ENCODE measurements at places on chromosomes 6 and 20.

GRCh38 chr6:113923526-113923925, 47.4 kb downstream of the HDAC2 start:
- DNase-seq: no peak

- DNase-seq: no peak
These were observed 408.2 kb upstream of the FKBP1C start for GRCh38 chr6:62803094-62803493.

GRCh38 chr6:36492621-36493020, 49.8 kb downstream of the KCTD20 start:
- no peak for DNase-seq

- no peak for DNase-seq
These were observed 53.7 kb downstream of the ANKRD60 start for GRCh38 chr20:58174708-58175280.

DNA sequence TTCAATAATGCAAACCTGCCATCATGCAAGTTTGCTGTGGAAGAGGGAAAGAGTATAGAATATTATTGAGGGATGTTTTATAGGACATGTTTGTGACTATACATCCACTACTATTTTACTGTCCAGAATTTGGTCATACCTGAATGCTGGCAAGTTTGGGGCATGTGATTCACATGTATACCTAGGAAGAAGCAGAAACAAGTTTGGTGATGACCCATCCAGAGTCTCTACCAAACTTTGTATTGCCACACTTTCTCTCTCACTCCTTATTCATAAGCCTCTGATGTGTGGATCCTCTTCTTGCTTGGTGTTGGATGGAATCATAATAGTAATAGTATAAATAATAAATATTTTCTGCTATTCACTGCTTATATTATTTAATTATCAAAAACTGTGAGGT, 108.5 kb upstream of the FLRT3 start:
- no peak for DNase-seq

DNA sequence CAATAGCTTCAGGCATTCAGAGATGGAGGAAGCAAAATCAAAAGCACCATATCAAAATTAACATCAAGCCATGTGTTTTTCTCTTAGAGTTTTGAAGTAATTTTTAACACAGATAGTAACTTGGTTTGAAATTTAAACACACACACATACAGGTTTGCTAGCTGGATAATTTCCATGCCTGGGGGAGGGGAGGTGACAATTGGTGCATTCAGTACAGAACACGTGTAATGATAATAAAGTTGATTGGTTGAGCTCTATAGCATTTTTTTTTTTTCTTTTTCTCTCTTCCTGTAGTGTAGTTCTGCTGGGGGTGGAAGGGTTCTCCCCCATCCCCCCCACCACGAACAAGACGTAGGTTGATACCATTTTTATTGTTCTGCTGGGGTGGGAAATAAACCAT, 564.8 kb downstream of the LMBRD1 start:
- no peak for DNase-seq

DNA sequence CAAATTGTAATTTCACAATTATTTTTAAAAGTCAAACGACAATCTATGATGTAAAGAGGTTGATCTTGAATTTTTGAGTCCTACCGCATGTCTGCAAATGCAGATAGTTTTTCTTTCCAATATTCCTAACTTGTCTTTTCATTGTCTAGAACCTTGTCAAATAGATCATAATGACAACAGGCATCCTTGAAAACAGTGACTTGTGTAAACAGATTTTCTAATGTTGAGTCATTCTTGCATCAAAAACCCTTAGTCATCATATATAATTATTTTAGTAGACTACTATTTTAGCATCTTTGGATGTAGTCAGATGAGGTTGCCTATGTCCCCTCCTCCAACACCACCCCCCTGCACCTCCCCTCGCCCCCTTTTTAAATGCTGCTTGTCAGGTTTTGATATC, 43.8 kb downstream of the BMP6 start:
- DNase-seq: no peak

DNA sequence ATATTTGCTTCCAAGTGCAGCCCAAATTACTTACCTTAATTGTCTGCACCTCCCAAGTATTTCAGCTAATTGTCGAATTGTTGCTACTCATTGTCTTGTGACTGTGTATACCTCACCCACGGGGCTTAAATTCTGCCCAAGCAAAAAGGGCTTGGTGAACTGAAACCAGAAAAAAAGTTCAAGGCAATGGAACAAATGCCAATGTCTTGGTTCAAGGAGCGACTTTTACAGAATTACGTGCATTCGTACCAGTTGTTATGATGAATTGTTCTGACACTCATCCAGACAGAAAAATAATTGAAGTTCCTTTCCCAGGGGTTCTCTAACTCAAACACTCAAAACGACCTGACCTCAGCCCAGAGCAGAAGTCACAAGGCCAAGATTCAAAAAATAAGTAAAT, 13.9 kb upstream of the PXDC1 start:
- DNase-seq: no peak

GRCh38 chr6:139758209-139758611, 383.8 kb upstream of the CITED2 start:
- DNase-seq: no peak

DNA sequence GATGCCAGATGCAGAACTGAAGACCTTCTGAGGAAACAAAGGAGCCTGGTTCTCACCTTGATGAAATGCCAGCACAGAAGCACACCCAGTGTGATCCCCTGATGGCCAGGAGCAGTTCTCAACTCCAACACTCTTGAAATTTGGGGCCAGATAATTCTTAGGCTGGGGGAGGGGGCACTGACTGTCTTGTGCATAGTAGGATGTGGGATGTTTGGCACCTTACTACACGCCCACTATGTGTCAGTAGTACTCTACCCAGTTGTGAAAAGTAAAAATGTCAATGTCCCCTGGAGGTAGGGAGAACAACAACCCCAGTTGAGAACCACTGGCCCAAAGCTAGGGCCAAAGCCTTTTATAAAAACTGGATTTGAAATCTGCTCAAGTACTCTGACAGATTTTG, 398.3 kb upstream of the ARID1B start:
- no peak for DNase-seq

DNA sequence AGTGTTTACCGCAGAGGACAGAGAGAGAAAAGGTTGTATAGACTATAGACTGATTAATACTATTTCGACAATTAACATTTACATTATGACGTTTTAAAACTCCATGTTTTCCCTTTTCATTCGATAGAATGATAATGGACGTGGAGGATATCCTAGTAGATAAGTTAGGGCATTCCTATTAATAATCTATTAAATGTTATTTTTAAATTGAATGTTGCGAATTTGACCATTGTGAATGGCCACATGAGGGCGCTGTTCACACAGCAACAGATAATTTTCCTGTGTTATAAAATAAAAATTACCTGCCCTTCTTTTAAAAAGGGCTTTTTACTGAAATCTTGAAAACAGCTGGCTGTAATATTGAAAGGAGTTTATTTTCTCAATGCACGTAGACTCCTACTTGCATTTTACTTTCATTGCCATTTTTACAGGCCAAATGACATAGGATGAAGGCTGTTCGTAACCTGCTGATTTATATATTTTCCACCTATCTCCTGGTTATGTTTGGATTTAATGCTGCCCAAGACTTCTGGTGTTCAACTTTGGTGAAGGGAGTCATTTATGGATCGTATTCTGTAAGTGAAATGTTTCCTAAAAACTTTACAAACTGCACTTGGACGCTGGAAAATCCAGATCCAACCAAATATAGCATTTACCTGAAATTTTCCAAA, 3.3 kb downstream of the ADGRB3 start:
- DNase-seq: no peak

DNA sequence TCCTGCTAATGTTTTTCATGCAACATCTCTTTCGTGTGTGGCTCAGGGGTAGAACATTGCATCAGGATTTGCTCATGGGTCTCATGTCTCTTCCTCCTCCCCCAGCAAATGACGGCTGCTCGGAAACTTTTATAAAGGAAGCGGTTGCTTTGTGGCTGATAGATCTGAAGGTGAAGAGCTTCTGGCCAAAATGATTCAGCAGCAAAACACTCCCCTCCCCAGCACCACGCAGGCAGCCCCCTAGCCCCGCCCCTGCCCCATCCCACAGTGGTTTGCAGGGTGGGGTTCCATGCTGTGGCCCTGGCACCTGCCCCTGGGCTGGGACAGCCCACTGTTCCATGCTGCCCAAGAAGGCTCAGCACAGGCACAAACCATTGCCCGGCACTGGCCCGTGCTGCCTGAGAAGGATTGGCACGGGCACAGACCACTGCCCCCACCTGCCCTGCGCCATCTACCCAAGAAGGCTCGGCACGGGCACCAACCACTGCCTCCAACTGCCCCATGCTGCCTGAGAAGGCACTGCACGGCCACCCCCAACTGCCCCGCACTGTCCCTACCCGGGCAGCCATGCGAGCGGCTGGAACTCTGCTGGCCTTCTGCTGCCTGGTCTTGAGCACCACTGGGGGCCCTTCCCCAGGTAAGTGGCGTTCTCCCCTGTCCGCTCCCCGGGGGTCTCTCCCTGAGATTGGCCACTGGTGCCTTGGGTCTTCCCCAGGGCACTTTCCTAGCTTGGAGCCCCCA, at the start of gene CST7:
TSS of gene CST7 (plus strand) at position 331 of the 741 bp plus-strand sequence. CDS start at position 568, 237 bp downstream.
- no peak for DNase-seq

GRCh38 chr6:1626481-1626880, 16.8 kb downstream of the FOXC1 start:
- DNase-seq: no peak

DNA sequence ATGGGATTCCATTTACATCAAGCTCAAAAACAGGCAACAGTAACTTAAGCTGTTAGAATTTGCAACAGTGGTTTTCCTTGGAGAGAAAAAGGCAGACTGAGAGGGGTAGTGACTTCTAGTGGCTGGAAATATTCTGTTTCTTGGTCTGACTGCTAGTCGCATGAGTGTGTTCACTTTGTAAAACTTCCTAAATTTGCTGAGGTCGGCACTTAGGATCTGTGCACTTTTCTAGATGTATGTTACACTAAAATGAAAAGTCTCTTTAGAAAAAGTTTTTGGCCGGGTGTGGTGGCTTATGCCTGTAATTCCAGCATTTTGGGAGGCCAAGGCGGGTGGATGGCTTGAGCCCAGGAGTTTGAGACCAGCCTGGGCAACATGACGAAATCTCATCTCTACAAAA, 18.7 kb downstream of the OVOL2 start:
- DNase-seq: no peak

DNA sequence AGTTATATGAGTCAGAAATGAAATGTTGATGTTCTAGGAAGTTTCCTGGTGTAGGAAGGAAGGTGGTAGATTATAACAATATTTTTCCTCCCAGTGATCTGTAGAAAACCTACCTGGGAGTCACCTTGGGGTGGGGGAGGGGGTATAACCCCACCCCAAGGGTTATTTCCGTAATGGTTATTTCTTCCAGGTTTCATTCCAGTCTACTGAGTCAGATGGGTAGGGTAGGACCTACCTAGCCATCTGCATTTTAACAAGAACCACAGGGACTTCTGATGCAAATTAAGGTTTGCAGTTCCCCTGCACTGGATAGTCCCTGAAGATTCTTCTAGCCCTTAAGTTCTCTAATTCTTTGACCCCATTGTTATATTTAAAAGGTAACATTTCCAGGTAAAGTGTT, 88.9 kb downstream of the ARMC2 start:
- DNase-seq: no peak

- no peak for DNase-seq
These were observed 75.1 kb downstream of the ADGRG6 start for GRCh38 chr6:142376800-142377496.

GRCh38 chr20:62352402-62353288, 14.5 kb downstream of the LAMA5 start:
- no peak for DNase-seq
